Progenitor cell of endocrine pancreas (in vitro differentiated cells): ENCODE measurements at places on chromosomes 12 and 14.

GRCh38 chr12:125434936-125435443 lies 369.8 kb downstream of the AACS start:
- DNase-seq, result no peak

DNA sequence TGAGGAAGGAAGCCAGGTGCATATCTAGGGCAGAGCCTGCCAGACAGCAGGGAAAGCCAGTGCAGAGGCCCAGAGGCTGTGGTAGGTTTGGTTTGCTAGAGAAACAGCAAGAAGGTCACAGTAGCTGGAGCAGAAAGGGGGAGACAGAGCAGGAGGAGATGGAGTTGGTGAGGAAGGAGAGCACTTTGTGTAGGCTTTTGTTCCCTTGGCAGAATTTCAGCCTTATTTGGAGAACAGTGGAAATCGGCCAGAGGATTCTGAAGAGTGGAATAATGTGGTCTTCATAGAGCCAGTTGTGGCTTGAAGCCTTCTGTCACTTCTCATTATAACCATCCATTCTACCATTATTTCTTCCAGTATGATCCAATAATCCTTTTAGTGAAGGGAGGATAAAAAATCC lies 212.9 kb upstream of the FAR2 start:
- no peak for DNase-seq

GRCh38 chr12:10212739-10213131 lies at the start of gene GABARAPL1:
Gene GABARAPL1, plus strand, starts transcription at chr12:10212877. Its CDS starts 253 bp downstream, at chr12:10213130.
- peak; percentile 85 for DNase-seq

GRCh38 chr12:18139989-18140596 lies 50.1 kb upstream of the RERGL start:
- no peak for DNase-seq

DNA sequence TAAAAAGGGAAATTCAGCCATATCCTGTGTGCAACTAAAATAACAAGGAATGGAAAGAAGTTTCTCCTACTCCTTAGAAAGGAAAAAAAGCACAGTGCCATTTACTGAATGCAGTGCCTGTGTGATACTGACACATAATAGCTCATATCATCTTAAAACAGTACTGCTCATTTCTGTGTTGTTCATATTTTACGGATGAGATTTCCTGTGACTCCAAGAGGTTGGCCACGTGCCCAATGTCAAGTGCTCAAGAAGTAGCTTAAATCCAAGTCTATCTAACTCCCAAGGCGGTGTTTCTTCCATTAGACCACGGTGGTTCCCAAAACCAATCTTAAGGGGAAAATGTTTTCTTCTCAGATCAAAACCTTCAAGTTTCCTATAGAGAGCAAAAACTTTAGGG lies 20.0 kb downstream of the MAP3K9 start:
- DNase-seq, result no peak

- DNase-seq, result no peak
Observed at GRCh38 chr12:93058280-93058679, 129.2 kb upstream of the EEA1 start.
